ENCODE measurements at places on chromosomes 3 and 15.

DNA sequence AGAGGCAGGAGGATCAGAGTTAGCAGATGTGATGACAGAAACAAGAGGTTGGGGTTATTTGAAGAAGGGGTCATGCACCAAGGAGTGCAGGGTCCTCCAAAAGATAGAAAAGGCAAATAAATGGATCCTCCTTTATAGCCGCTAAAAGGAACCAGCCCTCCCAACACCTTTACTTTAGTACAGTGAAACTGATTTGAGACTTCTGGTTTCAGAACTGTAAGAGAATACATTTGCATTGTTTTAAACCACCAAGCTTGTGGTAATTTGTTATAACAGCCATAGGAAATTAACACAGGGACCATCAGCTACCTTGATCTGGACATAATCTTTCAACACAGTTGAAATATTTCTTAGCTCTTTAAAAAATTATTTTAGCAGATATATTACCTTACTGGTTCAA lies 166.6 kb downstream of the TIGIT start:
- DNase-seq, result no peak

GRCh38 chr3:13287833-13288232 lies 132.3 kb downstream of the NUP210 start:
- DNase-seq, result no peak

DNA sequence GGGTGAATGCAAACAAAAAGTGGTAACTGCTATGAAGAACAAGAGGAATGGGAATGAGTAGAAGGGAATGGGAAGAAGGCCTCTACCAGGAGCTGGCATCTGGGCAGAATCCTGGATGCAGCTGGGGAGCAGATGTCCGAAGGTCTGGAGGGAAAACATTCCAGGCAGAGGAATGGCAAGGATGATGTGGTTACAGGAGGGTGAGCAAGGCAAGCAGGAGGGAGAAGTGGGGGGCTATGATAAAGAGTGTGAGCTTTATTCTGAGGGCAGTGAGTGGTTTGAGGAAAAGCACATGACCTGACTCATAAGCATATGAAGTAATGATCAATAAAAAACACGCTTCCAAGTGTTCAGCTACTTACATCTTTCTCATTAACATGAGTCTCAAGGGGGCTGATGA lies 17.1 kb downstream of the SKIC8 start:
- DNase-seq, result no peak

GRCh38 chr15:66574596-66574950 lies 8.8 kb upstream of the LCTL start:
- DNase-seq, result no peak

DNA sequence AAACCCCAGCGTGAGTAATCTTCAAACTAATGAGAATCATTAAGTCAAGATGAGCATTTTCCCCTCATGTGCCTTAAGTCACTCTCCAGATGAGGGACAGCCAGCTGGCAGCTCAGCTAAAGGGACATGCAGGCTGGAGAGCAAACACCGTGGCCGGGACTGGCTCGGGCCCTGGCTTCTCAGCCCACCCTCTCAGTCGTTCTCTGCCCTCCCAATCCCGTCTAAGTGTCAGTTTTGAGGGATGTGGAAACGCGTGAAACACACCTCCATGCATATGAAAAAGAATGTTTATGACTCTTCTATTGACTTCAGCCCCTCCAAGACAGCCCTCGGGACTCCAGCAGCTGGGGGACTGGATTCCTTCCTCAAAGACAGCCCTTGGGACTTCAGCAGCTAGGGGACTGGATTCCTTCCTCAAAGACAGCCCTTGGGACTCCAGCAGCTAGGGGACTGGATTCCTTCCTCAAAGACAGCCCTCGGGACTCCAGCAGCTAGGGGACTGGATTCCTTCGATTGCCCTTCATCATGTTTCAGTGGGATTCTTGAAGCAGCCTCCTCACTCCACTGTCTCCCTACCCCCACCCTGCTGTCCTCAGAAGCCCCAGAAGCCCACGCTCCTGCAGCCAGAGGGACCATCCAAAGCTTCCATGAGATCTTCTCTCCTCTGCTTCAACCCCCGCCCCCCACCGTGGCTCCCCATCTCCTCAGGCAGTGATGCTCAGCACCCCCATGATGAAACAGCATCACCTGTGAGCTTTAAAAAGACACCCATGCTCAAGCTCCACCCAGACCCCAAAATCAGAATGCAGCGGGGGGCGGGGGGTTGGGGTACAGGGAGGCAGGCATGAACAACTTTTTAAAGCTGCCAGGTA lies 228.9 kb downstream of the XXYLT1 start:
- no peak for DNase-seq

DNA sequence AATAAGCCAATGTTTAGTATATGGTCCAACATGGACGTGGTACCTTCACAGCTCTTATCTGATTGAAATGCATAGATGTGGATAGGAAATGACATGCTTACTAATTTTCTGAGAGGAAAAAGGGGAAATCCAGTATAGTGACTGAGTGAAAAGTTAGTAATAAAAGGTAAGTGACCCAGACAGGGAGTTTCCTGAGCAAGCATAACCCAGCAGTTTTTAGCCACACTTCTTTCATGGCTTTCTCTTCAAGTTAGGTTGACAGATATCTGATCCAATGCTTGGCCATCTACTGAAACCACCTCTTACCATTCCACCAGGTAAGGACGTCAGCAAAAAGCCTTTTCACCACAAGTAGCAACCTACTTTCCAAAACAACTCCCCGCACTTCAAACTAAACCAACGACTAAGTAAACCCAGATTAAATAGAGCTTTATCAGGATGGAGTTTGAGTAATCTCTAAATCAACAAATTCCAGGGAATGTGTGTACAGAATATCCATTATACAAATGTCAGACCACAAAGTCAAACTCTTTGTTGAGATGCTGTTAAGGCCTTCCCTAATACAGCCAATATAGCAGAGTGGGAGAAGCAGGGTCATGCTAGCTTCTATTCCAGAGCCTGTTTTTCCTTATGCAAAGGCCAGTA lies 329.7 kb downstream of the RORA start:
- no peak for DNase-seq

GRCh38 chr3:48065035-48065434 lies 48.8 kb upstream of the MAP4 start:
- no peak for DNase-seq

DNA sequence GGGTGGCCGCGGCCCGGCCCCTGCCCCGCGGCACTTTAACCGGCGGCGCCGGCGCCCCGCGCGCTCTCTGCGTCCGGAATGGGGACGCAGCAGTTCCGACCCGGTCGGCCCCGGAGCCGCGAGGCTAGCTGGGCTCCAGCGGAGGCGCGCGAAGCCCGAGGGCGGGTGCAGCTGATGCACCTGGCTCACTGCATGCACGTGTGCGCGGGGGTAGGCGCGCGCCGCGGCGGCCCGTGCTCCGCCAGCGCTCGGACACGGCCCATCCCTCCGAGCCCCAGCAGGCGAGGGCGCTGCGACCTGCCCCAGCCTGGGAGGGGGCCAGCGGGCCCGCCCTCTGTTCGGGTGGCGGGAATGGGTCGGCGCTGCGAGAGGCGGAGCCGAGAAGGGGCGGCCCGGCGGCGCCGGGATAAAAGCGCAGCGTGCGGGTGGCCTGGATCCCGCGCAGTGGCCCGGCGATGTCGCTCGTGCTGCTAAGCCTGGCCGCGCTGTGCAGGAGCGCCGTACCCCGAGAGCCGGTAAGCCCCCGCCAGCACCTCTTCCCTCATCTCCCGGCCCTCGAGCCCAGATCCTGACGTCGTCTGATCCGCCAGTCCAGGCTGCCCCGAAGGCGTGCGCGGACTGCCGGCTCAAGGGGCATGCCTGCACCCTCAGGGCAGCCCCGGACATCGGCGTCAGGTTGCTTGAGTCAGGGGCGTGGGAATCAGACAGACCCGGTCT lies at the start of the genes CHDH and IL17RB:
TSS of gene CHDH (minus strand) at position 286 of the 717 bp plus-strand sequence. CDS start 22,411 bp downstream, outside the sequence.
TSS of gene IL17RB (plus strand) at position 435 of the 717 bp plus-strand sequence. CDS start at position 456, 21 bp downstream.
- no peak for DNase-seq

Data from activated naive CD8-positive, alpha-beta T cell treated with anti-CD3 and anti-CD28 coated beads, Interleukin-2, amount 50 U/mL, for 16 hours (primary cell).